ENCODE measurements at places on chromosomes 3 and 15. TPM values are rescaled to one million over a fixed set of nuclear protein-coding genes. Genes with fewer than 3 reads are reported as not detected.

ARHGEF26 gene
- 0.05 TPM for total RNA-seq

SCG5 gene
- total RNA-seq, result 0.30 TPM

RAB8B gene
- total RNA-seq, result 166 TPM

SLC30A4 gene
- 1.1 TPM for total RNA-seq

TIMP4 gene
- total RNA-seq, result 0.24 TPM
